ENCODE measurements at places on chromosomes 1 and 21. TPM values are rescaled to one million over a fixed set of nuclear protein-coding genes. Genes with fewer than 3 reads are reported as not detected.

- no peak for DNase-seq
These were observed 23.8 kb upstream of the CENPF start for GRCh38 chr1:214579183-214579582.

ACTN2 gene
- not detected for total RNA-seq

OR10Z1 gene
- total RNA-seq = not detected

GRCh38 chr1:226903819-226904716, 33.7 kb downstream of the PSEN2 start:
- no peak for DNase-seq

DNA sequence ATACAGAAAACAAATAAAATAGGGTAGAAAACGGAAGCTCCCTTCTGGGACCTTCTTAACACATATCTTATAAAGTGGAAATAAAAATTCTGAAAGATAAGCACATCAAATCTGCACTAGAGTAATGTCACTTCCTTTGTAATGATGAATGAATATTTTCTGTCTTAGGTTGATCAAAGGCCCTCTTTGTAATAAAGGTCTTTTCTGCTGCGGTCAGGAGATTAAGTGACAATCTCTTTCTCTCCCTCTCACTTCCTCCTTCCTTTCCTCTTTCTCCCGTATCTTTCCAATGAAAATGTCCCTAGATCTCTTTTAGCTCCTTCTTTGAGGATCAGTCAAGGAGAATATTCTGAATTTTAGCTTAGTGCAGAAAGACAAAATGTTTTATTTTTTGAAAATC, 33.8 kb downstream of the TMCO1 start:
- no peak for DNase-seq

GRCh38 chr1:15303935-15304334, 56.9 kb downstream of the FHAD1 start:
- no peak for DNase-seq

PLA2G2D gene
- not detected for total RNA-seq

All from activated T-cell treated with anti-CD3 and anti-CD28 coated beads, Interleukin-2, amount 50 U/mL, for 72 hours (primary cell).